Heart left ventricle (tissue), 16 donors: ENCODE measurements at places on chromosomes 4 and X.

DNA sequence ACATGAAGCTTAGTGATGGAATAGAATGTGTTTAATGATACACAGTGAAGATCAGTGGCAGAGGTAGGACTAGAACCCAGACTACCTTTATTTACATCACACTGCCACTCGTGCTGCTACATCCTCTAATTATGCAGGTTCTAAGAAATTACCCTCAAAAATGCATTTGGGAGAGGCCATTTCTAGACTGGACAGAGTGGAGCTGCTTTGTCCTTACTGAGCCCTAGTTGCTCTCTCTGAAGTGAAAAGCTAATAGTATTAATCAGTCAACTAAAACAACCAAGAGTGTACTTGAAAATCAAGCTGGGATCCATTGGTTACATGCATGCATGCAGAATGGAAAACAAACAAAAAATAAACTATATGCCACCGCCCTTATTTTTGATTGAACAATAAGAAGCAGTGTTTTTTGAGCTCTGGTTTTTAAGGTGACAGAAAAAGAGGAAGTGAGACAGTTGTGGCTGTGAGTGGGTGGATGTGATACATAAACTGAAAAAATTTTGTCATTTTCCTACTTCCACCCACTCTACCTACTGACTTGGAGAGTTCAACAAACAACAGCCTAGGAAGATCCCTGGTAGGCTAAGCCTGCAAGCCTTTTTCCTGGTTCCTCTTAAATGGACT is 6.8 kb upstream of the VSIG4 start:
- no peak for DNase-seq

DNA sequence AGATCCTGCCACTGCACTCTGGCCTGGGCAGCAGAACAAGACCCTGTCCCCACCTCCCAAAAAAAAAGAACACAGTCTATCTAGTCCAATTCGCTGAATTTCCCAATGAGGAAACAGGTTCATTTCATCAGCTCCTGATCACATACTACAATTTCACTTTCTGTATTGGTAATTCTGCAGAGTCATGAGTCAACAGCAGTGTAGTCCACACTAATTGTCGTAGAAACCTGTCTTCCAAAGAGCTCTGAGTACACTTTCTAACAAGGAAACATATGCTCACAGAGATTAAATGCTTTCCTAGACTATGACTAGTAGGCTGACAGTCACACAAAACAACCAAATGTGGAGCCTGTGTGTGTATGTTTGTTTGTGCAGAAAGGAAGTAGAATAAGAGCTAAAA is 91.9 kb downstream of the GPC4 start:
- DNase-seq, result no peak

DNA sequence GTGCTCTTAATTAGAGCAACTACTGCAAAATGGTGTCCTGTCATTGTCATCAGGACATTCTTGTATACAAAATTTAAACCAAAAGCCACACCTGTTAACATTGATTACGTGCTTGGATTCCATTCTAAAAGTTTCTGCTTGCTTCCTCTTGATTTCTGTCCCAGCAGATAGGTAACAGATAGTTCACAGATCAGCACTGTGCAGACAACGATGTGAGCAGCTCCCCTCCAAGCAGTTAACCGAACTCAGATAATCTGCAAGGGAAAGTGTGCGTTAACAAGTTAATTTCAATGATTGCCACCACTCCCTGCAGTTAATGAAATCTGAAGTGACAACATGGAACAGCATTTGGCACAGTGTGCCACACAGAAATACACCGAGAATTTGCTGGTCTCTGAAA is 54.4 kb upstream of the RELL1 start:
- no peak for DNase-seq

- DNase-seq, result no peak
These were observed 1521.7 kb downstream of the RPA4 start for GRCh38 chrX:98405376-98405775.

GRCh38 chr4:184313702-184314659 is 96.3 kb upstream of the ENPP6 start:
- no peak for DNase-seq

- DNase-seq, result no peak
These were observed at the start of gene ALB for GRCh38 chr4:73404042-73404441. ALB (plus strand) TSS chr4:73404287; CDS start chr4:73404328, 41 bp downstream.

- no peak for DNase-seq
These were observed 21.6 kb upstream of the WDR17 start for GRCh38 chr4:176043838-176044588.

GRCh38 chr4:81207828-81208227 is 7.2 kb downstream of the PRKG2 start:
- no peak for DNase-seq

DNA sequence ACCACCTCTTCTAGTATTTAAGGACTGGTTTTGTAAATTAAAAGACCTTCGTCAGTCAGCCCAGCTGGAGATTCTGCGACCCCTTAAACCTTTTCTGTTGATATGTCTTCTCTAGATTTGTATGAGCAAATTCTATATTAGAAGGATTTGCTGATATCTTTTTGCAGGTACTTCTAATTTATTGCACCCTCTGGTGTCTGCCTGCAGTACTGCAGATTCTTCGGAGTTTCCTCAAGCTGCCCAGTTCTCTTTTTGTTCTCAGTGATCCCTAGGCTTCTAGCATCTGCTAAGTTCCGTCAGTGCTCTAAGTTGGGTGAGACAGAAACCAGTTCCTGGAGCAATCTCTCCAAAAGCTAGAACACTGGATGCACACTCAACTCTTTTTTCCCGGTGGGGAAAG is 545.2 kb downstream of the C4orf33 start:
- DNase-seq, result no peak

DNA sequence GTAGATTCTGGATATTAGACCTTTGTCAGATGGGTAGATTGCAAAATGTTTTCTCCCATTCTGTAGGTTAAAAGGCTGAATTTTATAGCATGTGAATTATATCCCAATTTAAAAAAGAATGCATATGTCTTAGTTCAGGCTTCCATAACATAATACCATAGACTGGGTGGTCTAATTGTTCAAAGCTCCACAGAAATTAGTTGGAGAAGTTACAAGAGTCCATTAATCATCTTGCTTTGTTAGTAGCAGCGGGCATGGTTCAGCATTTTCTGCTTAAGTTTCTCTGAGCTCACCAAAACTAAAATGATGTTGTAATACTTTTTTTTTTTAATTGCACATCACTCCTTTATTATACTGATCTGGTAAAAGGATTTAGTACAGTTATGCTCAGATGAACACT is 1.8 kb downstream of the PGAM4 start:
- DNase-seq, result no peak
